ENCODE measurements at places on chromosomes 2 and 18. TPM values are rescaled to one million over a fixed set of nuclear protein-coding genes. Genes with fewer than 3 reads are reported as not detected.

The AFF3 gene
- not detected for total RNA-seq

The SAG gene
- total RNA-seq, result not detected

The EFHD1 gene
- total RNA-seq, result 0.17 TPM

GRCh38 chr2:106857882-106858478 is 28.0 kb downstream of the ST6GAL2 start:
- H3K4me3 ChIP-seq, result no peak overlapping the region
- H3K36me3 ChIP-seq, result no peaks in the 10 kb centered on the region
- no peak for DNase-seq
- H3K27ac ChIP-seq, result no peak overlapping the region
- no peaks in the 10 kb centered on the region for H3K4me1 ChIP-seq

GRCh38 chr18:33116376-33116775 is 324.1 kb downstream of the CCDC178 start:
- H3K36me3 ChIP-seq, result no peaks in the 10 kb centered on the region
- no peaks in the 10 kb centered on the region for H3K27me3 ChIP-seq
- H3K4me1 ChIP-seq, result no peaks in the 10 kb centered on the region
- DNase-seq, result no peak

DNA sequence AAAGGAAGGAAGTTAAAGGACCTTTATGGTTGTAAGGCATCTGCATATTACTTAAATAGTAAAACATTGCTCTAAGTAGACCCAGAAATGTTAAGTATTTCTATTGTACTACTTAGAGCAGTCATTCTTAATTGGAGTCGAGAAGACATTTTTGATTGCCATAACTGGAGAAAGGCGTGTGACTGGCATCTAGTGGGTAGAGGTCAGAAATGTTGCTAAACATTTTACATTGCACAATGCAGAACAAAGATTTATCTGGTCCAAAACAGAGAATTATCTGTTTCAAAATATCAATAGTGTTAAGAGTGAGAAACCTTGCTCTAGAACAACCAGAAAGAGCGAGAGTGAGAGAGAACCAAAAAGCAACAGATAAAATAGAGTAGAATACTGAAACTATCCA is 23.3 kb upstream of the ROCK1 start:
- H3K27me3 ChIP-seq, result no peaks in the 10 kb centered on the region
- no peak overlapping the region for H3K27ac ChIP-seq
- no peaks in the 10 kb centered on the region for H3K4me1 ChIP-seq
- no peak overlapping the region for H3K4me3 ChIP-seq

DNA sequence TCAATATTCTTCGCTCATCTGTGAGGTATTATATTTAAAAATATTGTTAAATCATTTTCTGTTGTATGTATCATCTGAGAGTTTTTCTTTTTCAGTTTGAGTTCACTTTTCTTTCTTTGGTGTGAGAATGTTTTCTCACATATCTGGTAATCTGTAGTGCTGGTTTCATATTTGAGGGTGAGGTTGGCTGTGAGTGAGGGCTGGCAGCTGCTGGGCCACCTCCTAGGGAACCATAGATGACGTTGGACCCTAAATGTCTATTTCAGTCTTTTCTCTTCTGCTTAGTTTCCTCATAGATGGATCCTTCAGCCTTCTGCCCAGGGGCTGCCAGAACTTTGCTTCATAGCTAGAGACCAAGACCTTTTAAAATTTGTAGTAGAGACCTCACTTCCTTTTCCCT is 33.5 kb downstream of the MGAT5 start:
- no peak for DNase-seq
- no peaks in the 10 kb centered on the region for H3K27me3 ChIP-seq
- H3K4me3 ChIP-seq, result no peak overlapping the region
- H3K36me3 ChIP-seq, result no peaks in the 10 kb centered on the region

DNA sequence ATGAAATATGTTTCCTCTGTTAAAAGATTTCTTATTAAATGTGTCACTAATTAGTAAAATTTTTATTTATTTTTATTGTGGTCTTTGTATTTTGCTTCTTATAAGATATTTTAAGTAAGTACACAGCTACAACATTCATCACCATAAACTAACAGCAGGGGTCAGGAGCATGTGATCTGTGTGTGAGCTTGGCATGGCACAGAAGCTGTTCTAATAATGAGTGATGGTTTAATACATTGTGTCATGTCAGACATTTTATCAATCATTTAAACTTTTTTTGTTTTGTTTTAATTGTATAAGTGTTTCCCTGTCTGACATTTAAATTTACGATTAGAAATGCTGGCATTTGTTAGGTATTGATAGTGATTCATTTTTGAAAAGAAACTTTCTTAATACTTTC is 585.4 kb downstream of the DSC3 start:
- no peak overlapping the region for H3K27ac ChIP-seq
- no peaks in the 10 kb centered on the region for H3K4me1 ChIP-seq
- H3K27me3 ChIP-seq, result no peaks in the 10 kb centered on the region
- no peak for DNase-seq
- no peak overlapping the region for H3K4me3 ChIP-seq
- H3K36me3 ChIP-seq, result no peaks in the 10 kb centered on the region

DNA sequence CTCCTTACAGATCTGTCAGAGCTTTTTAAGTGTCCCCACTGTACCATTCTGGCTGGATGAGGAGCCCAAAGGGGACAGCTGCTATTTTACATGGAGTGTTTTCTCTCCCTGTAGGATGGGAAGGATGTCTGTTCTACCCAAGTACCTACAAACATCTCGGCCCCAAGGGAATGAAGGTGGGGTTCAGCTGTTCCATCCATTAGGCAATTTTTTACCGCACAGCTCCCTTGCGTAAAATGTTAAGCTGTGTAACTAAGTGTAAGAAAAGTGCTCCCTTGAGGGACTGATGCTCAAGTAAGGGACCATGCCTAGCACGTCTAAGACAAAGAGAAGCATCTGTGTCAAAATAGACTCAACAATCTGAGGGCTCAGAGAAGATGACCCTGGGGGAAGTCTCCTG is 180.3 kb downstream of the MYO5B start:
- H3K27ac ChIP-seq, result no peak overlapping the region
- H3K4me3 ChIP-seq, result no peak overlapping the region
- H3K36me3 ChIP-seq, result no peaks in the 10 kb centered on the region
- DNase-seq, result no peak

All from HepG2 (cell line).